ENCODE measurements at places on chromosomes 12 and 14.
A peak's percentile ranks its signal among the peaks of the same experiment; 100 is the strongest.

DNA sequence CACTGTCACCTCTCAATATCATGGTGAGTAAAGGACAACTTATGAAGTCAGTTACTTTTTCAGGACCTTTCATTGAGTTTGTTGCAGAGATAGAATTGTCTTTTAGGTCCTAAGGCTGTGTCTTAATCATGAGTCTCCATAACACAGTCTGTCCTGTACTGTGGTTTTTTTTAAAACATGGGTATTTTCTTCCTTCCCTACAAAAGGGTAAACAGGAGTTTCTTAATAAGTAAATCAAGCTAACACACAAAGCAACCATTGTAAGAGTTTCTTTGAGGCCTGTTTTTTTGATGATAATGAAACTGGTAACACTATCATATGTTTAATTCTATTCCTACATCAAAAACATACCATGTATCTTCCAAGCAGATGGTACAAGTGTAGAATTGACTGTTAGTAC, 101.4 kb downstream of the PLEKHA5 start:
- no peak for DNase-seq

- DNase-seq = no peak
These were observed 68.2 kb upstream of the FOXN3 start for GRCh38 chr14:89485264-89485663.

GRCh38 chr14:72921396-72921795, 4.9 kb upstream of the DCAF4 start:
- DNase-seq = no peak

DNA sequence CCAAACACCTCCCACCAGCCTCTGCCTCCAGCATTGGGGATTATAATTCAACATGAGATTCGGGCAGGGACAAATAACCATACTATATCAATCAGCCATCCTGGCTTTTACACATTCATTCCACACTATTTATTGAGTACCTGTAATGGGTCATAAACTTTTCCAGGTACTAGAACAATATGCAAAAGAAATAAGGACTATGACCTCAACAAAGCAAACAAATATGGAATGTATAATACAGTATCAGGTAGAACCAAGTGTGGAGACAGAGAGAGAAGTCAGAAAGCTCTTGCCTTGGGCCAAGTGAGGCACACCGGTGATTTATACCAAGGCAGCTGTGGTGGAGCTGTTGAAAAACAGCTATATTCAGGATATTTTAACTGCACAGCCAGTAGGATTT, 116.3 kb downstream of the TSPAN8 start:
- DNase-seq = no peak

GRCh38 chr12:102459314-102459713, 21.0 kb downstream of the IGF1 start:
- no peak for DNase-seq

DNA sequence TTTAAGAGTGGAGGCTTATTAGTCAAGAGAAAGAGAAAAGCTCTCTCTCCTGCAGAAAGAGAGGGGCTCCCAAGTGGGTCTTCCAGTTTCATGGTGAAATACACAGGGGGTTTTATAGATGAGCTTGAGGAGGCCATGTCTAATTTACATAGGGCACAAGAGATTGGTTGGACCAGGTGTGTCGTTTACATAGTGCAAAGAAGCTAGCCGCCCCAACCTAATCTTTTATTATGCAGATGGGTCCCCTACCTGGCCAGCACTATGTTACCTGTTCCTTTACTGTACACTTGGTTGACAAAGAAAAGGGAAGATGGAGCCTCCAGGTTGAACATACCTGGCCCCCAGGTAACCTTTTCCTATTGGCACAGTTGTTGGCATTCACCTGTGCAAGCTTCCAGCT, 195.0 kb downstream of the PIK3C2G start:
- DNase-seq = no peak

- DNase-seq = no peak
These were observed 3.5 kb upstream of the OSBPL8 start for GRCh38 chr12:76563061-76563460.

GRCh38 chr14:55699131-55700057, 119.4 kb downstream of the KTN1 start:
- DNase-seq = no peak

DNA sequence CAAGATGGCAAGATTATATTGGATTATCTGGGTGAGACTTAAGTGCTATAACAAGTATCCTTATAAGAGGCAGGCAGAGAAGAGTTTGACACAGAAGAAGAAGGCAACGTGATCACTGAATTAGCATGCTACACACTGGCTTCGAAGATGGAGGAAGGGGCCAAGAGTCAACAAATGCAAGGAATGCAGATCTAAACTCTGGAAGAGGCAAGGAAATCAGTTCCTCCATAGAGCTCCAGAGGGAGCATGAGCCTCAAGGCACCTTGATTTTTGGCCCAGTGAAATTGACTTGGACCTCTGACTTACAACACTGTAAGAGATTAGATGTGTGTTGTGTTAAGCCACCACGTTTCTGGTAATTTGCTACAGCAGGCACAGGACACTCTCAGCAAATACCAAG, 536.4 kb upstream of the SEL1L start:
- DNase-seq = no peak

DNA sequence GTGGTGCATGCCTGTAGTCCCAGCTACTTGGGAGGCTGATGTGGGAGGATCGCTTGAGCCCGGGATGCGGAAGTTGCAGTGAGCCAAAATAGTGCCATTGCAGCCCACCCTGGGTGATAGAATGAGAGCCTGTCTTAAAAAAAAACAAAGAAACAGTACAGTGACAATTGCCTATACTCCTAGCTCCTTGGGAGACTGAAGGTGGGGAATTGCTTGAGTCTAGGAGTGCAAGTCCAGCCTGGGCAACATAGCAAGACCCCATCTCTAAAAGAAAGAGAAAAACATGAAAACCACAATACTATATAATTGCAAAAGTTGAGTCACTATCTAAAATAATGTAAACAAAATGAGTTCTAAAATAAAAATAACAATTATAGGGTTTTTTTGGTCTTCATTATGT, 20.0 kb downstream of the KLC1 start:
- DNase-seq = no peak

GRCh38 chr12:110091136-110091711, 32.9 kb upstream of the IFT81 start:
- no peak for DNase-seq

GRCh38 chr14:64510825-64511671, 6.5 kb downstream of the ZBTB1 start:
- DNase-seq = peak; percentile 67
